Astrocyte (in vitro differentiated cells and primary cell): ENCODE measurements at places on chromosomes 4 and X.

- no peaks in the 10 kb centered on the region for H3K27me3 ChIP-seq
- no peak overlapping the region for H3K4me3 ChIP-seq
- DNase-seq, result peak; percentile 47
Observed at GRCh38 chrX:124406294-124407014, 60.1 kb downstream of the SH2D1A start.

- H3K27ac ChIP-seq, result no peak overlapping the region
- peak; percentile 46 for DNase-seq
- peaks cover 6% of the 10 kb centered on the region for H3K4me1 ChIP-seq
- H3K4me3 ChIP-seq, result no peak overlapping the region
- H3K36me3 ChIP-seq, result no peaks in the 10 kb centered on the region
Observed at GRCh38 chr4:25032126-25032525, 1.4 kb upstream of the LGI2 start.

DNA sequence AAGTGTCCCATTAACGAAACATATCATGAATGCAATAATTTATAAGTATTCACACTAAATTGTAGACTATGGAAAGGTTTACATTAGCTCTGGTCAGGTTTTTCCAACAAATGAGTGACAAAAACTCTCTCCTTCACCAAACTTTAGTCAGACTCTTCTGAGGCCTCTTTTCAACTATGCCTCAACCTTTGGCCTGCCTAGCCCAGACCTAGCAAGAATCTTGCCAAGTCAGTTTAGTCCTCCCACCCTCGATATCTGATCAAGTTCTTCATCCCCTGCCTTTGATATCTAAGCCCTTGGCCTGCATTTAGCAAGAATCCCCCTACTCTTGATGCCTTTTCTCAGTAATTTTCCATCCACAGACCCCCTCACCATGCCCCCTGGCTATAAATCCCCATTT is 37.9 kb downstream of the CCDC158 start:
- H3K4me1 ChIP-seq, result no peaks in the 10 kb centered on the region
- no peaks in the 10 kb centered on the region for H3K36me3 ChIP-seq
- H3K27me3 ChIP-seq, result no peaks in the 10 kb centered on the region
- H3K27ac ChIP-seq, result no peak overlapping the region
- no peak overlapping the region for H3K4me3 ChIP-seq

DNA sequence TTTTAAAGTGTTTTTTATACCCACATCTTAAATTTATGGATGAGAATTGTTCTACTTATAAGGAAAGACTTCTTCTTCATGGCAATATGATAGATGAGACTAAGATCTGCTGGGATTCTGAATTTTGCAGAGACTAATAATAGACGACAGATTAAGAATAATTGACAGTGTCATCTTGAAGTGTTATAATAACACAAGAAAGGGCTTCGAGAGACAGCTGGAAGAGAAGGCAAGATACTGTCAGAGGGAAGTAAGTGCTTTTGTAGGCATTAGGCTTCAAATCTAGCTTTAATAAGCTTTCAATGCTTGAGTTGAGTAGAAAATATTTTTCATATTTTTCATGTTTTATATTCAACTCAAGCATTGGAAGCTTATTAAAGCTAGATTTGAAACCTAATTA is 797.6 kb upstream of the PABPC4L start:
- no peak for DNase-seq
- no peak overlapping the region for H3K27ac ChIP-seq
- no peaks in the 10 kb centered on the region for H3K27me3 ChIP-seq
- no peak overlapping the region for H3K4me3 ChIP-seq

GRCh38 chrX:14934423-14934822 is 61.2 kb downstream of the MOSPD2 start:
- H3K27ac ChIP-seq, result no peak overlapping the region
- no peak overlapping the region for H3K4me3 ChIP-seq
- H3K27me3 ChIP-seq, result no peaks in the 10 kb centered on the region
- no peaks in the 10 kb centered on the region for H3K36me3 ChIP-seq
- DNase-seq, result no peak
- H3K4me1 ChIP-seq, result peaks cover 8% of the 10 kb centered on the region

DNA sequence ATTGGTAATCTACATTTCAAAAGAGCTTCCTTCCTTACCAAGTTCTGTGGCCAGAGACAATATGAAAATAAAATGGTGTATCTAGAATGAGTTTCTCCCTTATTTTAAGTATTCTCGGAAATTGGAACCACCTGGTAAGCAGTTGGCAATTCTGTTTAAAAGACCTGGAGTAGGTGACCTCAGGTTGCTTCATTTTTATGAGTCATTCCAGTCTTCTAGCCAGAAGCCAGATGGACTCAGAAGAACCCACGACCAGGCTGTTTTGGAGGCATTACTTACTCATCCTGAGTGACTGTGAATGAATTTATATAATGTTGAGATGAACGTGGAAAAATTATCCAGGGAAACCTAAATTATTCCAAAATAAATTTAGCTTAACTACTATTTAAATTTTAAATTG is 9.1 kb downstream of the BMPR1B start:
- DNase-seq, result peak; percentile 73
- no peak overlapping the region for H3K27ac ChIP-seq
- H3K4me1 ChIP-seq, result no peaks in the 10 kb centered on the region

DNA sequence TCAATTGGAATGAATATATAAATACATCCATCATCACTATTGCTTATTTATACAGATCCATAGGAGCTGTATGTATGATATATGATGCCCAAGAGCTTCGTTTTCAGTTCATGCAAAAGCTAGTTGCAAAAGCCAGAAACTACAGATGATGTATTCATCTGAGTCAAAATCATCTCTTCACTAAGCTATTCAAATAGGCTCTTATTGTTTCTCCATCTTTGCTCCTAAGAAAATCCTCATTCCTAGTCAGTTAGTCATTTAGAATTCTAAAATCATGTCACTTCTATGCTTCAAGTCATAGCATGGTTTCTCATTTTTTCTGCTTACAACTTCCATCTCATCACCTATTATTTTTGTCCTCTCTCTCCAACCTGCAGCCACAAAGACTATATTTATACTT is 300.1 kb upstream of the TRAM1L1 start:
- H3K36me3 ChIP-seq, result no peaks in the 10 kb centered on the region
- H3K27ac ChIP-seq, result no peak overlapping the region
- no peak overlapping the region for H3K4me3 ChIP-seq
- peak; percentile 42 for DNase-seq
- no peaks in the 10 kb centered on the region for H3K27me3 ChIP-seq

- H3K4me1 ChIP-seq, result no peaks in the 10 kb centered on the region
- H3K27me3 ChIP-seq, result no peaks in the 10 kb centered on the region
- H3K36me3 ChIP-seq, result no peaks in the 10 kb centered on the region
- no peak overlapping the region for H3K4me3 ChIP-seq
- no peak for DNase-seq
Observed at GRCh38 chrX:40530509-40530908, 50.3 kb upstream of the ATP6AP2 start.

GRCh38 chr4:182144626-182145333 is 98.4 kb upstream of the TENM3 start:
- no peak for DNase-seq
- no peaks in the 10 kb centered on the region for H3K36me3 ChIP-seq
- peak overlapping the region; percentile 80 for H3K4me3 ChIP-seq
- no peaks in the 10 kb centered on the region for H3K27me3 ChIP-seq

DNA sequence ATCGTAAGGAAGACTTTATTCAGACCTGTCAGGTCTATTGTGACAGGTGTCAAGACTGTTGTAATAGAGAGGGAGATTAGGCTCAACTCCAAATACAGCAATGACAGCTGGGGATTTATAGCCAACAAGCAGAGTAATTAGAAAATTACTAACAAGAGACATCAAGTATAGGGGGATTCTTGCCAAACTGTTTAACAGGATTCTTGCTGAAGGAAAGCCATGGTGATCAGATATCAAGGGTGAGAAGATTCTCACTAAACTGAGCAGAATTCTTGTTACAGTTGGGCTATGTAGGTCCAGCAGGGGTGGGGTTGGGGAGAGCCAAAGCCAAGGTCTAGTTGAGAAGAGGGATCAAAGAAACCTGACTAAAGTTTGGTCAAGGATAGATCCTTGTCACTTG is 461.0 kb upstream of the GALNT7 start:
- no peaks in the 10 kb centered on the region for H3K36me3 ChIP-seq
- no peak overlapping the region for H3K4me3 ChIP-seq
- H3K4me1 ChIP-seq, result no peaks in the 10 kb centered on the region
- no peaks in the 10 kb centered on the region for H3K27me3 ChIP-seq

DNA sequence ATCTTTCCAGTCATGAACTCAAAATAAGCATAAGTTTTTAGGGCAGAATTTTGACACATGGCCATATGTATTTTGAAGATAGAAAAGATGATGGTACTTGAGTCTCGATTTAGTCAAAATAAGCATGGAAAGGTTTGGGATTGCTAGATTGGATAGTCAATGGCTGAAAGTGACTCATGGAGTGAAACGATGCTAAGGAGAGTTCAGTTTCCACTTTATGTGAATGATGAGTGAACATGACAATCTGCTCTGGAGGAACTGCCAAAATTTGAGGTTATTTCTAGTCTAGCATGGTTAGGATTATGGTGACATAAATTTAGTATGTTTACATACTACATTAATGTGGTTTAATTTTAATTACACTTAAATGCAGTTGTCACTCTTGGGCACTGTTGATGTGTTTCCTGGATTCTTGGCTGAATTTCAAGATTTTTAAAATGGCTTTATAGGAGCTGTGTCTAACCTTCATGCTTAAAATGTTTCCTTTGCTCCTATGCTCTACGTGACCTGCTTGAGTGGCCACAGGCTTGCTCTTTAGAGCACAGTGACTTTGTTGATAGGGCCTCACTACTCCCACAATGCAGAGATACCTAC is 17.1 kb downstream of the DDX3X start:
- no peaks in the 10 kb centered on the region for H3K4me1 ChIP-seq
- DNase-seq, result no peak
- no peaks in the 10 kb centered on the region for H3K27me3 ChIP-seq
- H3K36me3 ChIP-seq, result peaks cover 29% of the 10 kb centered on the region

- peaks cover 16% of the 10 kb centered on the region for H3K4me1 ChIP-seq
- no peaks in the 10 kb centered on the region for H3K36me3 ChIP-seq
- peak overlapping the region; percentile 51 for H3K4me3 ChIP-seq
- peak; percentile 70 for DNase-seq
- H3K27me3 ChIP-seq, result no peaks in the 10 kb centered on the region
- peak overlapping the region; percentile 3 for H3K27ac ChIP-seq
Observed at GRCh38 chrX:2967998-2968909, 38.1 kb upstream of the ARSH start.

- no peak overlapping the region for H3K27ac ChIP-seq
- H3K4me3 ChIP-seq, result no peak overlapping the region
- no peaks in the 10 kb centered on the region for H3K36me3 ChIP-seq
- no peaks in the 10 kb centered on the region for H3K27me3 ChIP-seq
Observed at GRCh38 chrX:1162119-1162916, 50.1 kb downstream of the CRLF2 start.

DNA sequence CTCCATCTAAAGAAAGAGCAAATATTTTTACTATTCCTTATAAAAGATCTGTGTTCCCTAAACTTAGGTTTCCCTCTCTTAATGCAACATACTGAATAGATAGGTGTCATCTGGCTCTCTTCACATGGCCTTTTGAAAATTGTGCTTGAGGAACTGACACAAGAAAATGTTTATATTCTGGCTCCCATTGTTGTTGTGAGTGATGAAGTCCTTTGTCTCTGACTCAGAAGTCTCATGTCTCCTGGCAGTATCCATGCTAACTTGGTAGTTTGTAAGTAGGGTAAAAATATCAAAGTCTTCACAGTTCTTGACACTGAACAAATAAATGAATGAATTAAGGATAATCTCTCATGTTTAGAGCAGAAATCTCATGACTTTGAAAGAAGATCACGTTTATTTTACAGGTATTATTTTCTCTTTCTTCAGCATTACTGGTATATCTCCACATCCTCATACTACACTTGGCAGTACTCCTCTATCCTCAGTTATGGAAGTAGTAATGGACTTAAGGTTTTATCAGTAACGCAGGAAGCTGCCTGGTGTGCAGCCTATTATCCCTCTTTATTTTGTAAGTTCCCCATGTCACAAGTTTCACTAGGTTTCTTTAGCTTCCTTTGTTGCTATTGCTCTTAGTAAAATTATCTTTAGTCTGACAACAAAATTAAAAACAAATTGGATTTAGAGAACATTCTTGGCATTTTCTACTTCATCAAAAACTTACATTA is 14.2 kb upstream of the PABPC4L start:
- no peak overlapping the region for H3K4me3 ChIP-seq
- peak; percentile 54 for DNase-seq
- no peaks in the 10 kb centered on the region for H3K27me3 ChIP-seq
- no peaks in the 10 kb centered on the region for H3K36me3 ChIP-seq
- peak overlapping the region; percentile 77 for H3K27ac ChIP-seq

- no peaks in the 10 kb centered on the region for H3K4me1 ChIP-seq
- H3K27ac ChIP-seq, result no peak within 1 kb of the TSS
Observed at GRCh38 chrX:49186125-49187027, at the start of gene PRICKLE3. Gene PRICKLE3 (minus strand): TSS chrX:49186373. CDS start chrX:49186297, 76 bp downstream.

GRCh38 chrX:87580862-87581261 is 63.3 kb downstream of the KLHL4 start:
- H3K4me1 ChIP-seq, result no peaks in the 10 kb centered on the region
- no peaks in the 10 kb centered on the region for H3K27me3 ChIP-seq
- DNase-seq, result no peak

DNA sequence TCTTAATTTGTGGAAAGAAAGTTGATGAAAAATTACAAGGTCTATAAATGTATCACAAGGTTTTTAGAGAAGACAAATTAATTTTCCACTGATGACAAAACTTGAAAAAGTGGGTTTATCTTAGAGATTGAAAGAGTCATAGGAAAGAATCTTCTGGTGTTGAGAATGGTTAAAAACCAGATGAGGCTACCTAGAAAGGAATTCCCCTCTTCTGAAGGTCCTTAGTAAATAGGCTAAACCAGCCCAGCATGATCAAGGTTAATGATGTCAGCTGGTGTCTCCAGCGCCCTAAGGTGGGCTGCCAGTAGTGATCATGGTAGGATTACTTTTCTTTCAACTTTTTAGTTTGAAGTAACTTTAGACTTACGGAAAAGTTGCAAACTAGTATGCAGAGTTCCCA is 71.8 kb upstream of the PGRMC2 start:
- H3K36me3 ChIP-seq, result no peaks in the 10 kb centered on the region
- H3K4me1 ChIP-seq, result peaks cover 19% of the 10 kb centered on the region
- no peak overlapping the region for H3K27ac ChIP-seq
- H3K4me3 ChIP-seq, result no peak overlapping the region
- no peak for DNase-seq
- H3K27me3 ChIP-seq, result no peaks in the 10 kb centered on the region

GRCh38 chrX:38923451-38923969 is 122.3 kb downstream of the MID1IP1 start:
- DNase-seq, result no peak
- H3K27ac ChIP-seq, result no peak overlapping the region

GRCh38 chr4:40190880-40191815 is 5.7 kb upstream of the RHOH start:
- no peaks in the 10 kb centered on the region for H3K4me1 ChIP-seq
- H3K36me3 ChIP-seq, result no peaks in the 10 kb centered on the region
- no peak for DNase-seq
- no peak overlapping the region for H3K27ac ChIP-seq
- no peaks in the 10 kb centered on the region for H3K27me3 ChIP-seq

- H3K27ac ChIP-seq, result no peak overlapping the region
- no peaks in the 10 kb centered on the region for H3K4me1 ChIP-seq
- no peaks in the 10 kb centered on the region for H3K27me3 ChIP-seq
- H3K36me3 ChIP-seq, result peaks cover 5% of the 10 kb centered on the region
Observed at GRCh38 chrX:139795196-139795595, 87.2 kb upstream of the MCF2 start.
